ENCODE measurements at places on chromosomes 13 and 19. TPM values are rescaled to one million over a fixed set of nuclear protein-coding genes. Genes with fewer than 3 reads are reported as not detected.

The CA11 gene
- total RNA-seq, result 3.7 TPM

The C19orf67 gene
- not detected for total RNA-seq

The PEAK3 gene
- not detected for total RNA-seq

DNA sequence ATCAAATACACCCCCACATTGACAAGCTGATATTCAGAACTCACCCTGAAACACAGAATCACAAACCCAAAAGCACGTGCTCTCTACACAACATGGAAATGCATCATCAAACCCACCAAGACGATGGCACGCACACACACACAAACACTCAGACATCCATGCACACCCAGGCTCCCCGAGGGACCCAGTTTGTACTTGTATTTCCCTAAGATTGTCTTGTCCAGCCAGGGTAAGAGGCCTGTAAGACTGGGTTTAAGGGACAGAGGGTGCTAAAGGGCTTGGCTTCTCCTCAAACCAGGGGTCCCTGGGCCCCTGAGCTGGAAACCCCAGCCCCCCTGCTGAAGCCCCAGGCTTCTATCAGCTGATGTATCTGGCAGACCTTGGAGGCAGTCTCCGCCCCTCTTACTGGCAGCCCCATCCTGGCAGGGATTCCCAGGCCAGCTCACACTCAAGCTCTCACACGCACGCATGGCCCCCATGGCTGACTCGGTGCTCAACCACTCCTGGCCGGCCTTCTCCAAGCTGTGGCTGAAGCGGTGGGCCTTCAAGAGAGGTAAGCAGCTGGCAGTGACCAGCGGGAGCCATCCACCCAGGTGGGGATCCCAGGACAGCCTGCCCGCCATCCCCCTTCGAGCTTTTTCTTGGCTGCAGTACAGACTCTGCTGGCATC, 6.5 kb downstream of the ARHGEF18 start:
- DNase-seq, result no peak

- no peak for DNase-seq
Measured at GRCh38 chr13:83935566-83935965, 53.3 kb upstream of the SLITRK1 start.

The CHMP2A gene
- total RNA-seq, result 49.4 TPM

DNA sequence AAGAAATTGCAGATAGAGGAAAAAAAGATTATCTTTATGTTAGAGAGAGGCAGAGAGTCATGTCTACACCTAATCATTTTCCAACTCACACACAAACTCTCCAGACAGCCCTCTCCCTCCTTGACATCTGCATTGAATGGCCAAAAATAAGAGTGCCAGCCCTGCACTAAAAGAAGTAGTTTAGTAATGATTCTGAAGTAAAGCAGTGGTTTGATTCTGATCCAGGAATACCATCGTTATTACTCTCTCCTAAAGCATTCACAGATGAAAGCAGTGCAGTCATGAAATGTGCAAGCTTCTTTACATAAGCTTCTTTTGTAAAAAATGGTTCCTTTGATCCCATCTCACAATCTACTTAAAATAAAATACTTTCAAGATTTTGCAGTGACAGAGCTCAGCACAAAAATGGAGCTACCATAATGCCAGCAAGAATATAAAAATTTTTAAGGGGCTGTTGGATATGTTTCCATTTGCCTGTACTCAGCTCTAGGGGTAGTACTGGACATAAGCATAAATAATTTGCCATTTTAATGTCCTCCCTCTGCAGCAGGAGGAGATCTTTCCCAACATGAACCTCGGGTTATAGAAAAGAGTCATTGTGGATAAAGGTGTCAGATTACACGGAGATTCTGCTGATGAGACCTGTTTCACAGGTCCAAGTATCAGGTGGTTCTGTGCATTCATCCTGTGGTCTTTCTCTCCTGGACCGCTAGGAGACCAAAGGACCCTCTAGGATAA, 406.3 kb downstream of the DCT start:
- DNase-seq, result peak; percentile 28

The SYMPK gene
- total RNA-seq, result 26.6 TPM

DNA sequence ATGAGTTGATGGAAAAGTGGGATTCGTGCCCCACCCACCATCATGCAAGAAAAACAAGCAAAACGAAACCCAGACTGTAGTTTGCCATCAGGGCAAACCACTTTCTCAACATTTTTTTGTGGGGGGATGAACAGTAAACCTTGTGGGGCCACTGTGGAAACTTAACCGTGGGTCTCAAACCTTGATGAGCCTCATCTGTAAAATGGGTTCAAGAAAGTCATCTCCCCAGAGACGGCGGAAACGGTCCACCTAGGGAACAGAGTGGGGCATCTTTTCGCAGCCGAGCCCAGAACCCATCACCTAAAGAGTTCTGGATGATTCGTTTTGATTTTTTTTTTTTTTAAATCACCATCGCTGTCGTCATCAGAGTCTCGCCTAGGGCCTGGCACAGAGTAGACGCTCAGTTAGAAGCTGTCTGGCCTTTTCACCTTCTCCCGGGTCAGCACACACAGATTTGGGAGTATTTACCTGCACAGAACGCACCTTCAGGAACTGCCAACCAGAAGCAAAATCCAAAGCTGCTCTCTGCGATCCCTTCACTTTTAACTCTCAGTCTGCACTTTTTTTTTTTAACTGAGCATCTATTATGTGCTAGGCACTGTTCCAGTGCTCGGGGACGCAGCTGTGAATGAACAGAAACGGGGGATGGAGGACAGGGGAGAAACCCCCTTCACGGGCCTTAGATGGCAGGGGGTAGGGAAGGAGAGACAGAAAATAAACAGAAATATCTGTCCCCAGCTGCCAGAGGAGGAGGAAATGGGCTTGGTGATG, 69.8 kb downstream of the CELF5 start:
- DNase-seq, result no peak

The KIR2DL3 gene
- total RNA-seq, result not detected

The UFM1 gene
- total RNA-seq, result 109 TPM

DNA sequence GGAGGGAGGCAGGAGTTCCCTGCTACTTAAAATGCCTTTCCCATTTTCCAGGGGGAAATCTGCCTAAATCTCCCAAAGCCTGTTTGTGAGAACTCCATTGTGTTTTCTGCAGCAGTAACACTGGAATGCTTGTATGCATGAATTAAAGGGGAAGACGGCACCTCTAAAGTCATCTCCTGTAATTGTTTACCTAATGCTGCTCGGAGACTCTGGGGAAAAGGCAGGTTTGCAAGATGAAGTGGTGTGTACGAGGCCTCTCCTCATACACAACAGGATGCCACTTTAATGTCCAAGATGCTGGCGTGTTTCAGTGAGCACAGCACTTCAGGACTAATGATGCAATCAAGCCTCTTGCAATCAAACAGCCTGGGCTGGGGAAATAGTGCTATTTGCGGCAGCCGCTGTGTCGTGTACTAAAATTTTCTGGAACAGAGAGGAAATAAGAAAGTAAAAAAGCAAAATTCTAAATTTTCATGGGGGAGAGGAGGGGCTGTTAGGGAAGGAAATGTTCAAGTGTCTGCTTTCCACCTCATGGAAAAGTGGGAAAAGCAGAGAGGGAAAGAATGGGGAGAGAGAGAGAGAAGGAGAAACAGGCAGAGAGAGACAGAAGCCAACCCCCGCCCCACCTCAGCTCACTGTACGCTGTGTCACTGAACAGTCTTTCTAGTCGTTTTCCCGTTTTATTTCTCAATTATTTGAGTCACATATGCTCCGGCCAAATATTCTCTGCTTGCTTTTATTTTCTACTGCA, 32.9 kb downstream of the TSHZ3 start:
- DNase-seq, result peak; percentile 33

DNA sequence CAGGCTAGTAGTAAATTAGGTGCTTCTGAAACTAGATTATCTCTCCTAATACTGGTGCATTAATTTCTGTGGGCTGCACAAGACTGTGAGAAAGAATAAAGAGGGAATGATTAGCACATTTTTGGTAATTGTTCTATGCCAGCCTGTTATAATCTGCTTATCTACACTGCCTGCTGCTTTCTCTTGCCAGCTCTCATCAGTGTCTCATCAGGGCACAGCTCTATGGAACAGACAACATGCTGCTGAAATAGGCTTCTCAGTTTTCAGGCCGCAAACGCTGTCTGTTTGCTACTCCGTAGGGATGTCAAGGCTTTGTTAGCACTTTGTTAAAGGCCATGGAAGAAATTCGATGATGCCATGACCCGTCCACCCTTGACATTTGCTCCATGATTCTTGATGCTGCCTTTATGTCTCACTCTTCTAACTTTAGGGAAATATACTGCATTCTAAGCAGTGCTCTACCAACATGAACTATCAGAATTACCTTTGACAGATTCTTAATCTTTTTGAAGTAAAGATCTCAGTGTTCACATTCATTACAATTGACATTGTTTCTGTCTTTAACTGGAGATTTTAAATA, 84.0 kb upstream of the PRR20A start:
- DNase-seq, result no peak

DNA sequence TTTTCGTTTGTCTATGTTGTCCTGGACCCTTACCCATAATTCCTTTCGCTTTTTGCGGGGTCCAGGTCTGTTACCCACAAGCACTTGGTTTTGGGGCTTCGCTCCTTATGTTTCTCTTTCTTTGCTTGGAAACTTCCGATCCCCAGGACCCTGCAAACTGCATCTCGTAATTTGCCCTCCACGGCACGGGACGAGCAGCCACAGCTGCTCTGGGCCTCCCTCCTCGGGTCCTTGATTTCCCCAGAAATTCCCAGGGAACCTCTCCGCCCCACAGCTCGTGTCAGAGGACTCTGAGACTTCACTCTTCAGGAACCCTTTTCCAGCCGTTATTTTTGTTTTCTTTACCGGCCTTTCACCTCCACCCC, 599 bp downstream of the SNRNP70 start:
- no peak for DNase-seq

- DNase-seq, result no peak
Measured at GRCh38 chr13:39818953-39819352, 163.5 kb downstream of the COG6 start.

The WASF3 gene
- total RNA-seq, result 7.1 TPM

GRCh38 chr13:100659578-100659977, 15.0 kb downstream of the TMTC4 start:
- no peak for DNase-seq

DNA sequence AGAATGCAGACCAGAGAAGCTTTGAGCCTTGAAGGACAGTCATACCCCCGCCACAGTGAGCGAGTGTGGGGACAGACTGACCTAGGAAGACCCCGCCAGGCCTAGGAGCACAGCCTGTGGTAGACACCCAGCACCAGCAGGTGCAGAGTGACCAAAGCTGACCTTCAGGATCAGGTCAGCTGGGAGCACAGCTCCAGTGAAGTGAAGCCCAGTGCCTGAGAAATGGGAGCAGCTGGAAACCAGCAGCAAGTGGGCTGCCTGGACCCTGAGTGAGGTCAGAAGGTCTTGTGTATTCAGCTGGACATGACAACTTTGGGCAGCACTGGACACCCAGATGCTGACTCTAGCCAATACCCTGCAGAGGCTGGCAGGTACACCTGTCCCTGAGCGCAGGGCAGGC, 268.9 kb downstream of the TEX29 start:
- no peak for DNase-seq

The LGALS4 gene
- not detected for total RNA-seq

The ANKLE1 gene
- total RNA-seq, result 0.62 TPM

DNA sequence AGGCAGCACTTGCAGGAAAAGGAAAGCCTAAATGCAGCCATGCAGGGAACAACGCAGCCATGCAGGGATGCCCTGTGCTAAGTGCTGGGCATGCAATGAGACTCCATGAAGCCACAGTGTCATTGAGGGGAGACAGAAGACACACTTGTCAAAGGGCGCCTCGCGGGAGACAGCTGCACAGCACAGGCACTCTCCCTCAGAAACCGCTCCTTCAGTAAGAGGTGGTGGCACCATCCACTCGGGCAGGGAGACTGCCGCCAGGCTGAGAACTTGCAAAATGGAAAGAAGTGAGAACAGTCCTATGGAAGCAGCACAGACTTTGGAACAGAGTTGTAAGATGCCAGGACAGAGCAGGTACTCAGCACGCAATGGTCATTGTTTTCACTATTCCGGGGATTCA, 51.1 kb downstream of the GGACT start:
- no peak for DNase-seq

- no peak for DNase-seq
Measured at GRCh38 chr13:105642511-105642958, 892.9 kb downstream of the EFNB2 start.

DNA sequence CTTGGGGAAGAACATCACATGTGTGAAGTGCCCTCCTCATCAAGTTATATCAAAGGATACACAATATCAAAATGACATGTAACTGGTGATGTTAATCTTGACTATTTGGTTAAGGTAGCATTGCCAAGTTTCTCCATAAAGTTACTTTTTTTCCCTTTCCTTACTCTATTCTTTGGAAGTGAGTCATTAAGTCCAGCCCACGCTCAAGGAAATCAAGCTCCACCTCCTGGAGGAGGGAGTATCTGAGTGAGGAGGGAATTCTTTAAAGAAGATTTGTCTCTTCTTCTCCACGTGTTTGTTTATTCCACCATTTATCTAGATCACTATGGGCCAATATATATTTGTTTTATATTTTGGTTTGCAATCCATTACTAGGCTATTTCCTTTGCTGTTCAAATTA, 33.6 kb upstream of the FNDC3A start:
- DNase-seq, result no peak

The C19orf81 gene
- not detected for total RNA-seq

DNA sequence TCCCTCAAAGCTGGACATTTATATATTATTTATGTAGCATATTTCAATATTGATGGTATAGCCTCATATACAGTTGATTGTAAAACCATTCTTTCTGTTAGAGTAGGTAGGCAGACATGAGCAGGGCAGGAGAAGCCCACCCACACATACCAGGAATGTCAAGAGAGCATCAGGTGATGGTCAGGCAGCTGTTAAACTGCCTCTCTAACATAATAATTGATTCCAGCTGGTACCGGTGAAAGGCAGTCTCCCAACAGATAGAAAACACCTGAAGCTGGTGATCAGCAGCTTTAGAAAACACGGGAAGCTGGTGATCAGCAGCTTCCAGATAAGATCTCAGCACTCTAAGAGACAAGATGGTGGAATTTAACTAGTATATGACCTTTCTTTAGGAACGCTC, 132.9 kb downstream of the SLITRK6 start:
- DNase-seq, result no peak

DNA sequence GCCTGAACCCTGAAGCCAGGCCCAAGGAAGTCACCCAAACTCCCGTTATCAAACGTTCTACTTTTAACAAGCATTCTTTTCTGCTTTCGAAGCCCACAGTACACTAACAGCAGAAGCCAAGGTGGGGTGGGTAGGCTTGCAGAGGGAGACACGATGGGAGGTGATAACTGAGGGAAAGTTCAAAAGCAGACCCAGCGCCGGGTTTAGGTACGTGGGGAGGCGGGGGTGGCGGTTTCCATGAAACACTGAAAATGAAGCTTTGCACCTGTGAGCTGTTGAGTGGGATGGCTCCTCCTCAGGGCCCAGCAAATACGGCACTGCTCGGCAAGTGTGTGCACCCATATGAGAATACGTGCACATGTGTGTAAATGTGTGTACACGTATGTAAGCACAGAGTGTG, 49.8 kb downstream of the KLF2 start:
- no peak for DNase-seq

DNA sequence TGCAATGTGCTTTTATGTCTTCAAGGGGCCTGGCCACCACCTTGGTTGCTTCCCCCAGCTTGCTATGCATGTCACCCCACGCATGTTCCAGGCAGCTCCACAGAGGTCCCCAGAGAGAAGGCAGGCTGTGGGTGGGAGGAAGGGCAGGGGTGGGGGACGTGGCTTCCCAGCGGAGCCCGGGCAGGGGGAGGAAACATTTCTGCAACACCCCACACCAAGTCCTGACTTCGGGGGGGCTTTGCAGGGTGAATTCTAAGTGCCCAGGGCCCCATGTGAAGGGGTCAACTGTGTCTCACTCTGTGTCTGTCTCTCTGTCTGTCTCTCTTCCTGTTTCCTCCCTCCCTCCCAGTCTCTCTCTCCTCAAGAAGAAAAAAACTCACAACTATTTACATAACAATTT, 39.6 kb downstream of the LTBP4 start:
- no peak for DNase-seq

Data from tongue (tissue), 3 donors.